ENCODE measurements at places on chromosomes 2 and 18. TPM values are rescaled to one million over a fixed set of nuclear protein-coding genes. Genes with fewer than 3 reads are reported as not detected.

GRCh38 chr18:77478646-77479442 lies 229.2 kb downstream of the GALR1 start:
- H3K27ac ChIP-seq: peak overlapping the region; percentile 54
- H3K27me3 ChIP-seq: no peaks in the 10 kb centered on the region
- no peaks in the 10 kb centered on the region for H3K36me3 ChIP-seq
- no peaks in the 10 kb centered on the region for H3K4me1 ChIP-seq
- DNase-seq: no peak

- no peaks in the 10 kb centered on the region for H3K36me3 ChIP-seq
- DNase-seq: no peak
- H3K27ac ChIP-seq: no peak overlapping the region
- no peaks in the 10 kb centered on the region for H3K4me1 ChIP-seq
- H3K4me3 ChIP-seq: no peak overlapping the region
These were observed 551.4 kb upstream of the SLC39A10 start for GRCh38 chr2:195105581-195105980.

GRCh38 chr2:160891353-160891740 lies 268.9 kb upstream of the TANK start:
- H3K4me1 ChIP-seq: peaks cover 6% of the 10 kb centered on the region
- H3K27ac ChIP-seq: no peak overlapping the region
- no peaks in the 10 kb centered on the region for H3K27me3 ChIP-seq
- no peaks in the 10 kb centered on the region for H3K36me3 ChIP-seq
- no peak overlapping the region for H3K4me3 ChIP-seq

DNA sequence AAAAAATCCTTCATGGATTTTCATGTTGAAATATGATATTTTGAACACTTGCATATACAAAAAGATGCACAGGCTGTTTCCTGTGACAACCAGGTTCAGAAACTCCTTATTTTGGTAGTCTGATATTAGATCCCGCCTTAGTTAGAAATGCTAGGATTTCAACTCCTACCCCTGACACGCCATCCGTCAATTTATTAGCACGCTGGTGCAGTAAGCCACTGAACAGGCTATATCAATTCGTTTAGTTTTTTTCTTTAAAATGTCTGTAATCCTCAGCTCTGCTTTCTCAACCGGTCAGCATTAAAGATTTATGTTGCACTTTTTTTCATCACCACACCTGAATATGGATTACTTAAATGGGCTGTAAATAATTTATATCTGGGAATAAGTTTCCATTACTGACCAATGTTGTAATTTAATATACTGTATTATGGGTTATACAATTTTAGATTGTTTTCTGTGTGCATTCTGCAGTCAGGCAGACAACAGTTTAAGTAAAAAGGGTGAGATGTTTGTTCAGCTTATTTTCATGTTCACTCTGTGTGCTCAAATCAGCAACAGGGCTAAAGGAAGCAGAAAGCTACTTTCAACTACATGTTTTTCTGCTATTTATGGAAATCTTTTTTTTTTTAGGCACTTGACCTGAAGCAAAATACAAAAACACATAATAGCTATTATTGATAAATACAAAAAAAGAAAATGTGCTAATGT lies 227.7 kb downstream of the ARHGAP15 start:
- no peaks in the 10 kb centered on the region for H3K36me3 ChIP-seq
- no peak for DNase-seq
- no peak overlapping the region for H3K27ac ChIP-seq
- H3K4me1 ChIP-seq: peaks cover 3% of the 10 kb centered on the region
- no peaks in the 10 kb centered on the region for H3K27me3 ChIP-seq
- no peak overlapping the region for H3K4me3 ChIP-seq

DNA sequence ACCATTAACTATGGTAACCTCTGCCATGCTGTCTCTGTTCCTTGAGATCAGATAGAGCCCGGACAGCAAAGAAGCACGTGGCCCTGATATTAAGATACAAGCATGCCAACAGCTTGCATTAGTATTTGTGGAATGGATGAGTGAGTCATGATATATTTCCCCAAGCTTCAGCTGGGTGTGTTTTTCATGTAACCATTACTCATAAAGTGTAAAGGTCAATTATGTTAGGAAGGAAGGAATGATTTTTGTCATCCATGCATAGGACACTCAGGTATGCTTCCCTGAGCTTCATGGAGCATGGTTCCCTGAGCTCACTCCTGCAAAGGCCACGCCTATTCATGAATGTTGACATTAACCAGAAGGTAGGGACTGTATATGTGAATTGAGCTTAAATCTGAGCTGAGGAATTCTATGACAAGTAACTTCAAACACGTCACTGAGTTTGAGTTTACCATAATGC lies 74.6 kb downstream of the ARL4C start:
- peaks cover 9% of the 10 kb centered on the region for H3K4me1 ChIP-seq
- no peak for DNase-seq
- H3K27ac ChIP-seq: no peak overlapping the region

DNA sequence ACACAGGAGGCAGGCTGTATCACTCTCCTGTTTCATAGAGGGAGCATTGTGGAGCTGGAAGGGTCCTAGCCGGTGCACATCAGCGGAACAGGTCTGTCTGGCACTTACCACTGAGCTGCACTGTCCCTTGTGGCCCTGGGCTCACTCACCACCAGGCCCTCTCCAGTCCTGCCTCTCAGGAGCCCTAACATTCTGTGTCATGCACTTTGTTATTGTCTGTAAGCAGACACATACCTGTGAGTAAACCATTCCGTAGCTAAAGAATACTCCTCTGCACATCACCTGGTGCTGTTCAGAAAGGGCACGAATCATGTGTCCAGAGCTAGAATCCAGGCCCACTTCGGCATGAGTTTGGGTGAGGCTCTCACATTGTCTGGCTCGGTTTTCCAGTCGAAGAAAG lies 93.6 kb downstream of the CRIM1 start:
- peaks cover 10% of the 10 kb centered on the region for H3K36me3 ChIP-seq
- H3K4me3 ChIP-seq: no peak overlapping the region
- no peak for DNase-seq
- H3K4me1 ChIP-seq: peaks cover 25% of the 10 kb centered on the region

GRCh38 chr18:58851856-58852255 lies 12.8 kb upstream of the ZNF532 start:
- H3K27me3 ChIP-seq: no peaks in the 10 kb centered on the region
- no peak overlapping the region for H3K27ac ChIP-seq
- H3K4me3 ChIP-seq: no peak overlapping the region
- H3K36me3 ChIP-seq: no peaks in the 10 kb centered on the region
- peak; percentile 42 for DNase-seq

- peaks cover 4% of the 10 kb centered on the region for H3K36me3 ChIP-seq
- no peak for DNase-seq
- H3K27ac ChIP-seq: no peak overlapping the region
- H3K4me3 ChIP-seq: no peak overlapping the region
These were observed 36.8 kb upstream of the ALPP start for GRCh38 chr2:232341739-232342126.

GRCh38 chr2:239389414-239390329 lies 11.1 kb downstream of the HDAC4 start:
- H3K4me3 ChIP-seq: no peak overlapping the region
- H3K36me3 ChIP-seq: no peaks in the 10 kb centered on the region
- no peaks in the 10 kb centered on the region for H3K27me3 ChIP-seq
- no peak overlapping the region for H3K27ac ChIP-seq

GRCh38 chr2:167406558-167406957 lies 518.3 kb downstream of the XIRP2 start:
- H3K27me3 ChIP-seq: no peaks in the 10 kb centered on the region
- H3K4me3 ChIP-seq: no peak overlapping the region
- no peak for DNase-seq
- no peak overlapping the region for H3K27ac ChIP-seq
- H3K4me1 ChIP-seq: no peaks in the 10 kb centered on the region
- H3K36me3 ChIP-seq: no peaks in the 10 kb centered on the region

DNA sequence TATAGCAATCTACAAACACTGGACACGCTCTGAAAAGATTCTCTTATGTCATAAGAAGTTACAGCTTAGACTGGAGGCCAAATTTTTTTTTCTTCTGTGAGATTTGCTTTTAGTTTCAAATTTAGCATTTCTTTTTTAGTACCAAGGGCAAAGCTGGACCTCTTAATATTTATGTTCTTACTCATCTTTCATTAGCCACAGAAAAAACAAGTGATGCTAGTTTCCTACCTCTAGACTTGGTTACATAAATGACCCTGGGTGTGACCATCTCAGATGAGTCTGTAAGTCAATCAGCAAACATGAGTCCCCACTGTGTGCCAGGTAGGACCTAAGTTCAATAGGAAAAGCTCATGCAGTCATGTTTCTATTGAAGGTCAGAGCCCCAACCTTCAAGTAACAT lies 94.4 kb downstream of the MEP1B start:
- no peak for DNase-seq
- peaks cover 6% of the 10 kb centered on the region for H3K36me3 ChIP-seq
- no peak overlapping the region for H3K27ac ChIP-seq
- no peak overlapping the region for H3K4me3 ChIP-seq
- H3K4me1 ChIP-seq: no peaks in the 10 kb centered on the region

- H3K27me3 ChIP-seq: no peaks in the 10 kb centered on the region
- no peak overlapping the region for H3K27ac ChIP-seq
- DNase-seq: no peak
- H3K4me1 ChIP-seq: no peaks in the 10 kb centered on the region
These were observed 64.4 kb downstream of the SP110 start for GRCh38 chr2:230155359-230155758.

The CAPN14 gene
- total RNA-seq: 0.26 TPM

The ITGA6 gene
- total RNA-seq: 84.7 TPM

The TRIM43 gene
- total RNA-seq: not detected

The ABCB11 gene
- total RNA-seq: 0.37 TPM

The GNLY gene
- not detected for total RNA-seq

The ACYP2 gene
- total RNA-seq: 15.1 TPM
